A172 (cell line): ENCODE measurements at places on chromosomes 7 and 10. TPM values are rescaled to one million over a fixed set of nuclear protein-coding genes. Genes with fewer than 3 reads are reported as not detected.
A peak's percentile ranks its signal among the peaks of the same experiment; 100 is the strongest.

The MDH2 gene
- 92.9 and 121 TPM in 2 replicates for total RNA-seq

The PKD2L1 gene
- total RNA-seq, result not detected in 2 replicates

The GNGT1 gene
- 0.24 and 0.67 TPM in 2 replicates for total RNA-seq

GRCh38 chr10:46254007-46254383, 32.8 kb upstream of the ANTXRL start:
- DNase-seq, result no peak

DNA sequence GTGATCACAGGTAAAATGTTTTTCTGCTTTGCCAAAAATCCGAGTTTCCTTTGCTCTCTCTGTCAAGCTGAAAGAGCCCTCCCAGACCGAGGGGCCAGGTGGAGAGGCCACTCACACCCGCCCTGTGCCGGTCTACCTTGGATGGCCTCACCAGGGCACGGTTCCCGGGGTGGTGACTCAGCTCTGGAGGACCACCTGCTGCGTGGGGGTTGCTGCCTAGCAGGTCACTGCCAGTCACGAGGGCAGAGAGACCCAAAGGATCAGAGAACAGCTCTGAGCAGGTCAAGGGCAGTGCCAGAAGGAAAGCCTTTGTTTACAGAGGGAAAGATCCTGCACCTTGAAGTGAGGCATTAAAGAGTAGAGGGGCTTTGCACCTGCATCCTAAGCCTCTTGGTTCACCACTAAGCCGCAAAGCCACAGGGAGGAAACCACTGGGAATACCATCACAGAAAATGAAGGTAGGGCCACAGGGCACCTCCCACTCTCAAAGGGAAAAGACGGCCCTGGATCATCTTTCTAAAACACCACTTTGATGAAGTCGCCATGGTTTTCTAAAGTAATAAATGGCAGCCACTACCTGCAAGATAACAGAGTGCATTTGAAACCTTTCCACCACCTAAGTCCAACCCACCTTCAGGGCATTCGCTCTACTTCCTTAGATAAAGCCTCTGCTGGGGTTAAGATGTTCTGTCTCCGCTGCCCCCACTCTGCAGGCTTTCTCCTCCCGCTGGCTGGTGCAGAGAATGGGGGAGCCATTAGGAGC, 160.3 kb upstream of the KLF14 start:
- peak; percentile 94 for DNase-seq

DNA sequence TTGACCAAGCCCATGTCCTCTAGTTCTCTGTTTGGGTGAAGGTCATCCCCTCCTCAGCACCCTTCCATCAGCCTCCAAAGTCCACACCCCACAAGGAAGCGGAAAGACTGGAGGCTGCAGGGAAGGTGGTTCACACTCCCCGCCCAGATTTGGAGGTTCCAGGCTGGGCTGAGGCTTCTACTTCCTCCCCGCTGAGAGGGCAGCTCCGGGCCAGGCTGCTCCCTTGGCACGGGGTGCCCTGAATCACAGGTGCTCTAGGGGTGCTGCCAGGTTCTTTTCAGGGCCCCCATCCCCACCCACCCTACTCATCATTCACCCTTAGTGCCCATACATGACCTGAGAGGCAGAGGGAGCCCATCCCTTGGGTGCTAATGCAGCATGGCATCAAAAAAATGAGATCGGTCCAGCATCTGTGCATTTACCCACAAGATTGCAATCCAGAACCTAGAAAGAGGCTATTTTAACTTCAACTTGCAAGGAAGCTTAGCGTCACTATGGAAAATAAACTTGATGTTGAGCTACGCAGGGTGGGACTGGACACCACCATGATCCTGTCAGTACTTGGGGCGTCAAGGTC, 47.3 kb upstream of the ZMIZ1 start:
- DNase-seq, result no peak

DNA sequence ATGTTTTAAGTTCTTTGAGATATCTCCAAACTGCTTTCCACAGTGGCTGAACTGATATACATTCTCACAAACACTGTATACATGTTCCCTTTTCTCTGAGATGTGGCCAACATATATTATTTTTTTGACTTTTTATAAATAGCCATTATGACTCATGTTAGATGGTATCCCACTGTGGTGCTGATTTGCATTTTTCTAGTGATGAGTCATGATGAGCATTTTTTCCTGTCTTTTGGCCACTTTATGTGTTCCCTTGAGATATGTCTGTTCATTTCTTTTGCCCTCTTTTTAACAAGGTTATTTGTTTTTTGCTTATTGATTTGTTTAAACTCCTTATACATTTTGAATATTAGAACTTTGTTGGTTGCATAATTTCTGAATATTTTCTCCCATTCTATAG, 1055.1 kb downstream of the NXPH1 start:
- DNase-seq, result peak; percentile 88

- peak; percentile 75 for DNase-seq
These were observed 32.3 kb downstream of the CDK1 start for GRCh38 chr10:60810437-60811182.

DNA sequence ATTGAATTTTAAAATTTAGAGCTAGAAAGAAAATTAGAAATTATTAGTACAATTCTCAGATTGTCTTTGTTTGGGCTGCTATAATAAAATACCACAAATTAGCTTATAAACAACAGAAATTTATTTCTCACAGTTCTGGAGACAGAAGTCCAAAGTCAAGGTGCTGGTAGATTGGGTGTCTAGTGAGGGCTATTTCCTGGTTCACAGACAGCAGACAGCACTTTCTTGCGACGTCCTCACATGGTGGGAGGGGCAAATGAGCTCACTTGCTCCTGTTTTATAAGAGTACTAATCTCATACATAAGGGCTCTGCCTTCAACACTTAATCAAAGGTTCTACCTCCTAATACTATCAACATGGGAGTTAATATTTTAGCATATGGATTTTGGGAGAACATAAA, 134.1 kb downstream of the MDFIC start:
- no peak for DNase-seq

GRCh38 chr7:117875566-117875965, 2.3 kb upstream of the CTTNBP2 start:
- DNase-seq, result no peak

DNA sequence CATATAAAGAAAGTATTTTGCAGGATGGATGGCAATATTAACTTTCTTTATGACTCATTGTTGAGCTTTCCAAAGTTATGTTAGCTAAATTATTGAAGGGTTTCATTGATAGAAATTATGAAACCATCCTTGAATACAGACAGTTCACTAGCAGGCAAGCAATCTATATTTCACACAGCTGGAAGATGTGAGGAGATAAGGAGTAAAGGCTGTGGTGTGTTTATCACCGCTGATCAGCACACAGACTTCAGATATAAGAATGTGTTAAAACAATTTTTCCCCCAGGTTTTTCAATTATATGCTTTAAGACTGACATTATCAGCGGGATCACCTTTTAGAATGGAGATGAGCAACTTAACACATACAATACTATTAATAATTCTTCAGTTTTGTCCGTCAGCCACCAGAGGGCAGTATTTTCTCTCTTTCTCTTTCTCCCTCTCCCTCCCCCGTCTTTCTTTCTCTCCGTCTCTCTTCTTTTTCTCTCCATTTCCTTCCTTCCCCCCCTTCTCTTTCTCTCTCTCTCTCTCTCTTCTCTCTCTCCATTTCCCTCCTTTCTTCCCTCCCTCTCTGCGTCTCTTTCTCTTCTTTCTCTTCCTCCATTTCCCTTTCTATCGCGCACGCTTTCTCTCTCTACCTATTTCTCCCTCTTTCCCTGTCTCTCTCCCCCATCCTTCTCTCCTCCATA, 62.9 kb upstream of the FAM171A1 start:
- peak; percentile 69 for DNase-seq

GRCh38 chr10:124116771-124117510, 23.5 kb upstream of the CHST15 start:
- DNase-seq, result no peak

GRCh38 chr10:24262929-24263590, 54.1 kb downstream of the KIAA1217 start:
- DNase-seq, result no peak

DNA sequence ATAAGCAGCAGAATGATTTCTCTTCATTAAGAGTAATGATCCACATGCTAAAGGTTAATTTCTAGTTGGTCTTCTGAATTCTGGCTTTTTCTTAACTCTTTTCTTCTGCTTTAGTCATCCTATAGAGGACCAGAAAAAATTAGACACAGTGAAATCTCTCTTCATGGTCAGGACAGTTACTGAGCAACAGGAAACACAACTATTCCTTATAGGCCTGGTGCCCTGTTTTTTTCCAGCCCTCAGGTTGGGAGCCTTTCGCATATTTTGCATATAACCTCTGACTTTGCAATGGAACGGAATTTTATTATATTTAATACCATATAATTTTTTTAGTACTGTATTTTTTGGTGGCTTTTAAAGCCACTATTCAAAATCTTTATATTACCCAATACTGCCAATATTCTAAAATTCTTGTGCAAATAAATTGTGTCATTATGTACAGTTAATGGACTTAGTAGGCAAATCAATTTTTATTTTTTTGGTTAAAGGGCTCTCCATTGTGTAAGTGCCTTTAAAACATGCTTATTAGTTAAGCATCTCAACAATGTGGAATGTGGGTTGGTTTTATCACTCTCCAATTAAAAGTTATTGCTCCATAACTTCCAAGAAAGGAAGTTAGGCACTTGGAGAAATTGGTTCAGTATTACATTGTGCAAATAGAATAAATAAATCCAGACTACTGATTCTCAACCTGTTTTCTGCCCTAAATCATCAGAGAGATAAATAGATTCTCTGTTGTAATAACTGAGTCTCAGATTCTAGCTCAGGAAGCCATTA, 22.5 kb downstream of the ARL4A start:
- peak; percentile 51 for DNase-seq

GRCh38 chr10:3892440-3893425, 107.7 kb upstream of the KLF6 start:
- DNase-seq, result no peak

GRCh38 chr10:33211106-33211878, 123.2 kb downstream of the NRP1 start:
- DNase-seq, result no peak

DNA sequence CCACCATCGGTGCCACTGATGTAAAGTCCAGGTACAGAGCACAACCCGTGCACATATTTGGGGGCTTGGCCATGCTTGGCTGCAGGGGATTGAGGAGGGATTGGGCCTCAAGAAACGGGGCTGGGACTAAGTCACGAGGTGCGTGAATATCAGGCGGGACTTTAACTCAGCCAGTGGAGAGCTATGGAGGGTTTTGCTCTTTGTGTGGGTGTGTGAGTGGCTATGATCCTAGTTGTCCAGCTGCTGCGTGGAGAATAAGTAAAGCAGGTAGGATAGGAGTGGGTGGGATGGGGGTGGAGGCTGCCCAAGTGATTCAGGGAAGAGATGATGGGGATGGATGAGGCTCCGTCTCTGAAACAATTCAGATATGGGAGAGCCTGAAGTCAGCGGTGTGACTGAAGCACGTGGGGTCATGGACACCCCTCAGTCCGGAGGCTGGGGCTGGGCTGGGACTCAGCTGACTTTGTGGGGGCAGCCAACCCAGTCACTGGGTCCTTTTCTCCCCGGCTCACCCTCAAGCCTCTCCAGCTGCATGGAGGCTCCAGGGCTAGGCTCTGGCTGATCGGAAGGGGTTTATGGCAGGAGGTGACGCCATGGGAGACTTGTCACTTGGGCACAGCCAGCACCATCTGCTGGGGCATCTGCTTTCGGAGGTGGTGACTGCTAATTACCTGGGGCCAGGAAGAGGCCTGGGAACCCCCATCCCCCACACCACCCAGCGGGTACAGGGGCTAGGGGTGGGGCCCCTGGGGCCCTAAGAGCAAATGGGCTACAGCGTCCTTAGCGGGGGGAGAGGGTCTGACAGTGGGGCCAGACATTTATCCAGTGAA, 1.7 kb upstream of the LFNG start:
- peak; percentile 30 for DNase-seq
